ENCODE measurements at places on chromosomes 1 and 21. TPM values are rescaled to one million over a fixed set of nuclear protein-coding genes. Genes with fewer than 3 reads are reported as not detected.

KIRREL1 gene
- total RNA-seq, result 89.1 TPM

ATF3 gene
- 82.1 TPM for total RNA-seq

MAGI3 gene
- 33.2 TPM for total RNA-seq

IVL gene
- 14.2 TPM for total RNA-seq

CLCA1 gene
- total RNA-seq, result 0.72 TPM

ENTREP3 gene
- total RNA-seq, result 1.2 TPM

USH2A gene
- total RNA-seq, result 2.2 TPM

SLC44A5 gene
- total RNA-seq, result 5.3 TPM

GPR52 gene
- 2.9 TPM for total RNA-seq

ICOSLG gene
- 1.9 TPM for total RNA-seq

DEPDC1 gene
- total RNA-seq, result 10.8 TPM

NECAP2 gene
- total RNA-seq, result 51.3 TPM

AVPR1B gene
- total RNA-seq, result 0.72 TPM

SLC45A1 gene
- total RNA-seq, result 1.2 TPM

ARTN gene
- total RNA-seq, result 4.8 TPM

RCSD1 gene
- total RNA-seq, result 17.8 TPM

SGIP1 gene
- total RNA-seq, result 4.3 TPM

POU3F1 gene
- not detected for total RNA-seq

LENEP gene
- not detected for total RNA-seq

TP73 gene
- not detected for total RNA-seq

CD48 gene
- 12.5 TPM for total RNA-seq

MIS18A gene
- 2.9 TPM for total RNA-seq

MRPL20 gene
- total RNA-seq, result 68.4 TPM

LCE3E gene
- not detected for total RNA-seq

DYNLT5 gene
- total RNA-seq, result 4.3 TPM

NEXN gene
- 76.1 TPM for total RNA-seq

POFUT2 gene
- 47.9 TPM for total RNA-seq

SAMSN1 gene
- total RNA-seq, result 14.0 TPM

OR2L8 gene
- not detected for total RNA-seq

TMPRSS3 gene
- total RNA-seq, result 1.7 TPM

SPRR5 gene
- total RNA-seq, result not detected

HSPG2 gene
- 604 TPM for total RNA-seq

MYOM3 gene
- 5.3 TPM for total RNA-seq

SLC9C2 gene
- total RNA-seq, result 1.7 TPM

MPZ gene
- 0.48 TPM for total RNA-seq

C1orf141 gene
- total RNA-seq, result 2.6 TPM

ARHGEF16 gene
- not detected for total RNA-seq

KCNJ9 gene
- not detected for total RNA-seq

NFIA gene
- total RNA-seq, result 23.6 TPM

LRRC3 gene
- 4.3 TPM for total RNA-seq

LRIF1 gene
- total RNA-seq, result 13.7 TPM

TTC4 gene
- total RNA-seq, result 17.6 TPM

KCNN3 gene
- 1.9 TPM for total RNA-seq

ETV3L gene
- total RNA-seq, result not detected

LCE2C gene
- not detected for total RNA-seq

CHRM3 gene
- total RNA-seq, result 6.0 TPM

PERM1 gene
- total RNA-seq, result 0.96 TPM

LCE3D gene
- 2.4 TPM for total RNA-seq

C1orf87 gene
- total RNA-seq, result 3.1 TPM

ZMYND12 gene
- not detected for total RNA-seq

GNAT2 gene
- not detected for total RNA-seq

TMEM269 gene
- not detected for total RNA-seq

FCRL5 gene
- 5.8 TPM for total RNA-seq

OR6K3 gene
- total RNA-seq, result 6.3 TPM

FAM72B gene
- 3.6 TPM for total RNA-seq

KCNK1 gene
- 14.2 TPM for total RNA-seq

CCDC30 gene
- 7.5 TPM for total RNA-seq

TMIGD3 gene
- 24.3 TPM for total RNA-seq

ADAM30 gene
- total RNA-seq, result 1.4 TPM
